ENCODE measurements at places on chromosomes 7 and 10.
A peak's percentile ranks its signal among the peaks of the same experiment; 100 is the strongest.

- no peak for DNase-seq
Observed at GRCh38 chr10:83941189-83941588, 198.1 kb upstream of the GHITM start.

GRCh38 chr10:68586606-68587305 lies 26.6 kb downstream of the TET1 start:
- no peak for DNase-seq

- DNase-seq, result no peak
Observed at GRCh38 chr10:129626796-129627435, 159.9 kb downstream of the MGMT start.

DNA sequence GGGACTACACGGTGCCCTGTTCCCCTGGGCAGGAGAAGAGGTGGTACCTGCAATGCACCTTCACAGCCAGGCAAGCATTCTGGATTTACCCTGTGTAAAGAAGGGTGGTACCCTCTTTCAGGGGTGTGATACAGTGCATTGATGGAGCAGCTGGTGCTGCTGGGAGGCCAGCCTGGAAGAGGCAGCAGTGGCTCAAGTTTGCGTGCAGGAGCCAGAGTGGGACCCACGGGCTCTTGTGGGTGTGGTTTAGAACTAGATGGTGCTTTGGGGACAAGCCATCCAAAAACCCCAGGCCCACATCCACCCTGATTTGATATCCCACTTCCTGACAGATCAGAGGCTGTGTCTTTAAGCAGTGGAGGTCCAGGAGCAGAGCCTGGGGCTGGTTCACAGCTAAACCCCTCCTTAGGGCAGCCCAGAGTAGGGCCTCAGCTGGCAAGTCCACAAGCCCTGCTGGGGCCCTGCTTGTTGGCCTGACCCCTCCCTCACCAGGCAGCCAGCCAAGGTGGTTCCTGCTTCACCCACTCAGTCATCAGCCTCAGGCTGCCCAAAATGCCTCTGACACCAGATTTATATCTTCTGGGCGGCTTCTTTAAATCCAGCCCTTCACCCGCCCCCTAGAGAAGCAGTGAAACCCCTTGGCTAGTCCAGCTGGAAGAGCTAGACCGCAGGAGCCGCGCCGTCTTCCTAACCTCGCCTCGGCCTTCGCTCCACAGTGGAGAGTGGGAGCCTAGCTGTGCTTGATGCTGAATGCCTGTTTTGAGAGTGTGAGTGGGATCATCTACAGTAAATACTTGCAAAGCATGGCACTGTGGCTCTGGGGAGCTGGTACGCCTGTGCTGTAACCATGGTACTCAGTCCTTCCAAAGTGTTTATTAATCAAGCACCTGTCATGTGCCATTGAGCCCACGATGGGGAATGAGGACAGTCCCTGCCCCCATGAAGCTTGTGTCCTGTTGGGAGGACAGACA lies 1.4 kb upstream of the ASIC3 start:
- DNase-seq, result no peak

- no peak for DNase-seq
Observed at GRCh38 chr10:120513307-120513796, 56.3 kb downstream of the PLPP4 start.

GRCh38 chr10:30294476-30295240 lies 54.4 kb downstream of the MTPAP start:
- DNase-seq, result no peak

DNA sequence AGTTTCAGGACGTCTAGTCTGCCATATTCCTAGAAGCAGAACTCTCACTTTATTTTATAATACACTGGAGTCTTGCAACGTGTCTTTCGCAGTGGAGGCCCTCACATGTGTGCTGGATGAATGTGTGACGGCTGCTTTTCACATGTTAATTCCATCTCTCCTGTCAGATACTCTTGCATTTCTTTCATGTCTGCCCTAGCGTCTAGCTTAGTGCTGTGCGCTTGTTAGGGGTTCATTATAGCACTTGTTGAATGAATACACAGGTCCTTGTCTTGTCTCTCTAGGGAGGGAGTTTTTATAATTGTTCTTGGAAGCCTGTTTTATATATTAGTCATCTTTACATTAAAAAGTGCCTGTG lies 94.4 kb downstream of the MAP3K8 start:
- no peak for DNase-seq

DNA sequence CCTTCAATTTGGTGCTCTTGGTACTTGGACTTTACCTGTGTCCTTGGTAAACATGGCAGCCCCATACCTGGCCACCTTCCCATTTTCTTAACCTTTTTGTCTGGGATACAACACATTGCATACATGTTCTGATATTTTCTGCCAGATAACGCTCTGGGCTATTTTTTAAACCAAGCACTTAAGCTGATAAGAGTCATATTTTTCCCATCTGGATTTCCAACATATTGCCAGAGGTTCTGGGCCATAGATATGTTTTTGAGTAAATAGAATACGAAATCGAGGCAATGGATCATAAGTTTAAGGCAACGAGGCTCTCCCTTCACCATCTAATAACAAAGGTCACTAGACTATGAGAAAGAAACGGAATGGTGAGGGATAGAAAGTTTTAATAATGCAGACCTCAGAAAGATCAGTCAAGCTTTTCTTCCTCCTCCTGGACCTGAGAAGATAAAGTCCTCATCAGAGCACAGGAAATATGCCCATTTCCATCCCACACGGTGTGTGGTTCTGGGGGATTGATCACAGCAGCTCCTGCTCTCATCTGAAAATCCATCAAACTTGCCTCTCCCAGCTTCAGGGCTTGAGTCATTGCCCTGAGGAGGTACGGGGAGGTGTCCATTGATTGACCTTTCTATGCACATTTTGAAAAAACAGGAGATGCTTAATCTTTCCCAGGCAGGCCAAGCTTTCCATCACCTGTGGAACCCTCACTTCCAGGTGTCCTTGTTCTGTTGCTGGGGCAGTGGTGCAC lies 257.2 kb downstream of the GFRA1 start:
- DNase-seq, result no peak

- DNase-seq, result no peak
Observed at GRCh38 chr7:80604436-80604835, 34.0 kb upstream of the CD36 start.

- no peak for DNase-seq
Observed at GRCh38 chr10:93071674-93072224, 1.9 kb upstream of the CYP26A1 start.

- no peak for DNase-seq
Observed at GRCh38 chr7:127690806-127691205, 38.8 kb downstream of the SND1 start.

- no peak for DNase-seq
Observed at GRCh38 chr7:78095549-78095948, 297.0 kb downstream of the PHTF2 start.

- DNase-seq, result no peak
Observed at GRCh38 chr10:4001811-4002210, 216.8 kb upstream of the KLF6 start.

GRCh38 chr7:159019111-159019510 lies 125.6 kb downstream of the VIPR2 start:
- no peak for DNase-seq

DNA sequence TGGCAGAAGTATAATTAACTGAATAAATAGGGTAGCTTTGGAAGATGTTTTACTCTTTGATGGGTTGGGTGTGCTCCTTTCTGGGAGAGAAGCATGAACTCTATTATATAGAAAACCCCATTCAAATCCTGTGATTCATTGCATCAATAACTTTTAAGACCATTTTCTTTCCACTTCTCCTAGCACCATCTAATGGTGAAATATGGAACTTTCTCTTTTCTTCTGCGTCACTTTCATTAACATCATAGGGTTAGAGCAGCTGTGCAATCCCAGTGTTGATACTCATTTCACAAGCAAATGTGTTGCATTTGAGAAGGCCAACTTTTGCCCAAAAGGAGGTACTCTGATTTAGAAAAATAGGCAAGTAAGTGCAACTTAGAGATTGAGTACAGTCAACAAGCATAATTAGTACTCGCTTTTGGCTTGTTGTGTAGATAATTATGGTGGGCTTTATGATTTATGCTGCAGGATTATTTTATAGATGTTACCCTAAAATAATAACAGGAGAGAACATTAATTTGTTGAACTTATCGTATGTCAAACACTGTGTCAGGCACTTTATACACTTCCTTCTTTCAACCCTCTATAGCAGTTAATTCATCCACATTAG lies 92.9 kb downstream of the CPED1 start:
- DNase-seq, result no peak

DNA sequence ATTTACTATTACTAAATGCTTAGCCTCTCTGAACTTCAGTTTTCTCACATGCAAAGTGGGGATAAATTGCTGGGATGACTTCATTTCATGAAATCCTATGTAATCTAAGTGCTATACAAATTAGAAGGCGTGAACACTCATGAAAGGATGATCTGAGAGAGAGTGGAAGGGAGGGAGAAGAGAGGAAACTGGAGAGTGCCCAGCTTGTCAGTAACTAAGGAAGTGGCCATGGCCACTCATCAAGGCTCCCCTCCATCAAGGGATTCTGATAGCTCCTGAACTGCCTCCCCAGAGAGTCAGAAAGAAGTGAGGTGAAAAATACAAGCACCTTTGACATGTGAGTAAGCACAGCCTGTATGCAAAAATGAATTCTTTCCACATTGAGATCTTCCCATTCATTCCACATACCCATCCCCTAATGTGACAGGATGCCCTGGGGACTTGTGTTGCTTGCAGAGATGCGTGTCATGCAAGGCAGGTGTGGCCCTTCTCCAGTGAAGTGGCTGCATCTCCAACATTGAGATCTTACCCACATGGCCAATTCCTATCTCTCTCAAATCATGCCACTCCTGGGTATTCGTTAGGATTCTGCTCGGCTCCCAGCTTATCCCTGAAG lies 76.5 kb upstream of the ITPRID1 start:
- no peak for DNase-seq

GRCh38 chr7:142583446-142583845 lies 165.8 kb upstream of the PRSS1 start:
- peak; percentile 51 for DNase-seq

DNA sequence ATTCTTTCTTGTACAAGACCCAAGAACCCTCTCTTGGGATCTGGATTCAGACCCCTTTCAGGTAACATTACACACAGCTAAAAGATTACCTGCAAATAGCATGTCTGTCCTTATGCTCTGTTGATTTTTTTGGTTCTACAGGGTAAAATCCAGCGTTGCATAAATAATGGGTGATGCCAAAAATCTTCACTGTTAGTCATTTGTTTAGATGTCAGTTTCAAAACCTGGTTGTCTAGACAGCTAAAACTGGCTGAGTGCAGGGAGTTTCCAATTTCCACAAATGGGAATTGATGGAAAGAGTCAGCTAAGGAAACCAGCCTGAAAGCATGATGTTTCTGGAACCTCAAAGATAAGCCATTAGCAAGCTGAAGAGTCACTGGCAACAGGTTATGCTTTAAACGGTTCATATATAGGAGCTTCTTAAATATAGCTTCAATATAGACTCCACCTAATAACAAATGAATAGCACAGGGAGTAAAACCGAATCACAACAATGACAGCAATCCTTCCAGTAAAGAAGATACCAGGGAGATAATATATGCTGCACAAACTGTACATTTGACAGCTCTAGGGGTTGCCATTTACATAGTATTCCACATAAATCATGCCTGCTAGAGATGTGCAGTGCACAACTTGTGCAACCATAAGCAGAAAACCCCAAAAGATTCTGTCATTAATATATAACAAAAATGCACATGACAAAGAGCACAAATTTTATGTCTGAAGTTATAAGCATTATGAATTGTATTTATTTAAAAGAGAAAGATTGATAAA lies 20.4 kb downstream of the CCDC71L start:
- no peak for DNase-seq

DNA sequence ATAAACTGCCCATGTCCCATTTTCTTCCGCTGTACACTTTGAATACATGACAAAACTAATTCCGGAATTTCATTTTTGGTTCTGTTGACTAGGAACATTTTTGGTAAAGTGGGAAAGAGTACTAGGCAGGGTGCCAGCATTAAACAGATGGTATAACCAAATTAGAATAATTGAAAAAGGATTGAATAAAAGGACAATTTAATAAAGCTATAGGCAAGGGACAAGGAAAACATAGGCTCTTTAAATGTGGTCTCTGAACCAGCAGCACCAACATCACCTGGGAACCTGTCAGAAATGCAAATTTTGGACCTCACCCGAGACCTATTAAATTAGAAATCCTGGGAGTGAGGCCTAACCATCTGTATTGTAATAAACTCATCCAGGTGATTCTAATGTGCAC lies 376.9 kb downstream of the LRRTM3 start:
- DNase-seq, result no peak

- DNase-seq, result no peak
Observed at GRCh38 chr10:69375307-69376151, 41.2 kb downstream of the TACR2 start.

DNA sequence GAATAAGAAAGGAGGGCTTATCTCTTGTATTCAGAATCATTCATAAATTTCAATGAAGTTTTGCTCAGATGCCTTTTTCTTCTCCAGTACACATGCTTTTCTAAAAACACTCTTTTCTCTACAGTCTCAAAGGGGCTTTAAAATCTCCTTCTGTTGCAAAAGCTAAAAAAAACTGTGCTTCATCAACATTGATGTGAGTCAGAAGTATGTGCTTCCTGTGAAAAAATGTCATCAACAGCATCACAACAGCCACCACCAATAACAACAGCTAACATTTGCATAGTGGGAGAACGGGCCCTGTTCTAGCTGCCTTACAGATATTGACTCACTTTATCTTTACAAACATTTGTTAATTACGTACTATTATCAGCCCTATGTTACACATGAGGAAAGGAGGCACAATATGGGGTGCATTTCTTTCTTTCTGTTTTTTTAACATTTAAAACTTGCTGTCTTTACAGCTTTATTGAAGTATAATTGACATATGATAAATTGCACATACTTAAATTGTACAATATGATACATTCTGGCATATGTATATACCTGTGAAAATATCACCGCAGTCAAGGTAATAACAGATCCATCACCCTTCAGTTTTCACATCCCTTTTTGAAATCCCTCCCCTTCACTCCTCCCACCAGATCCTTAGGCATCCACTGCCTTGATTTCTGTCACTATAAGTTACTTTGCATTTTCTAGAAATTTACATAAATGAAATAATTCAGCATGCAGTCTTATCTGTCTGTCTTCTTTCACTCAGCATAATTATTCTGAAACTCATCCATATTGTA lies 1605.4 kb upstream of the LRRTM3 start:
- no peak for DNase-seq

- DNase-seq, result no peak
Observed at GRCh38 chr10:61284222-61284890, 168.8 kb downstream of the TMEM26 start.

DNA sequence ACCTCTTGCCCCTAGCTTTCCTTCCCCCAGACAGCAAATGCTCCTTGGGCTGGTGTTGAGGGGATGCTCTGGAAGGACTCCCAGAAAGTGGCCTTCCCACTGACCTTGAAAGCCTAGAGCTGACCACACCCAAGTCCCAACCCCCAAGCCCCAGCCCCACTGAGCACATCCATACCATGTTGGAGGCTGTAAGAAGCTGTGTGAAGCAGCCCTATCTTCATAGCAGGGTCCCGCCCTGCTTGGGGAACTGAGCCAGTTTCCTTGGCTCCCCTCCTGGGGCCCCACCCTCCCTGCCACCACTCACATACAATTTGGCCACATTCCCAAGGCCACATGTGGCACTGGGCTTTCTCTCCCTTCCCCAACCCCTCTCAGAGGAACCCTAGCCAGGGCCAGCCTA lies 72.3 kb upstream of the CACUL1 start:
- DNase-seq, result no peak
